ENCODE measurements at places on chromosomes 12 and 14.
A peak's percentile ranks its signal among the peaks of the same experiment; 100 is the strongest.

DNA sequence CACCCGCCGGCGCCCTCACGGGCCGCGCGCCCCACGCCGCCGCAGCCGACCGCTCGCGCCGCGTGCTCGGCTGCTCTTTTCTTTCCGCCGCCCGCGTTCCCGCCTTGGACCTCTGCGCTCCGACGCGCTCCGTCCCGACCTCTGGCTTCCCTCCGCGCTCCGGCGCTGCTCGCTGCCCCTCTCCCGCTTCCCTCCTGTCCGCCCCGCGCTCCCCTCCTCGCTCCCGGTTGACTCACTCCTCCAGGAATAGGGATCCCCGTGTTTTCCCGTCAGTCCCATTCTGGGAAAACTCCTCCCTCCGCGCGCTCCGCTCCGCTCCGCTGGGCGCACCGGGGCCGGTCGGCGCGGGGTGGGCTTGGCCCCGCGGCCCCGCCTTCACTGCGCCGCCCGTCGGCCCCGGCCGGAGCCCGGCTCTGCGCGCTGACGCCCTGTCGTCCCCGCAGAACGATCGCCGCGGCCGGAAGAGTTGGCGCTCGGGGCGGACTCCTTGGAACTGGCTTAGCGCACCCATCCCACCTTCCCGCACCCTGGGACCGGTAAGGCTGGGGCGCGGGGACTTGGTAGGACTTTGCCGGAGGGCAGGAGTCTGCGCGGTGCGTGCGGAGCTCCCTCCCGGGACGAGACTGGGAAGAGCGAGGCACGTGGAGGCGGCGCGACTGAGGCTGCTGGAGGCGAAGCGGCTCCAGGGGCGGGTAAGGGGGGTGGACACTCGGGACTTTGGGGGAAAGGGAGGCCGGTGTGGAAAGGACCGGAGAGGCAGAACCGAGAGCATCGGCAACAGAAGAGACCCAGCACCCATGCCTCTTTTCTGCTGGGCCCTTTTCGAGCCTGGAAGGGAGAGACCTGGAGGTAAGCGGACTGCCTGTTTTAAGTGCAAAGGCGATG is 550 bp downstream of the TEAD4 start:
- peak; percentile 73 for DNase-seq

- no peak for DNase-seq
Measured at GRCh38 chr14:66005900-66006434, 480.2 kb upstream of the CCDC196 start.

DNA sequence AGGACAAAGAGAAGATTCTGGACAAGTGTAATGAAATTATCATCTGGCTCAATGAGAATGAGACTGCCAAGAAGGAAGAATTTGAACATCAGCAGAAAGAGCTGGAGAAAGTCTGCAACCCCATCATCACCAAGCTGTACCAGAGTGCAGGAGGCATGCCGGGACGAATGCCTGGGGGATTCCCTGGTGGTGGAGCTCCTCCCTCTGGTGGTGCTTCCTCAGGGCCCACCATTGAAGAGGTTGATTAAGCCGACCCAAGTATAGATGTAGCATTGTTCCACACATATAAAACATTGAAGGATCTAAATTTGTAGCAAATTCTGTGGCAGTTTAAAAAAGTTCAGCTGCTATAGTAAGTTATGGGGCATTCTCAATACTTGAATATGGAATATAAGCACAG is 174.3 kb upstream of the CCND2 start:
- DNase-seq: no peak

GRCh38 chr14:101579372-101580080 is 18.2 kb downstream of the DIO3 start:
- DNase-seq: no peak

- no peak for DNase-seq
Measured at GRCh38 chr14:28651148-28651547, 115.4 kb upstream of the FOXG1 start.

GRCh38 chr14:77508249-77508648 is 9.6 kb upstream of the ISM2 start:
- DNase-seq: no peak

GRCh38 chr12:125263385-125263784 is 198.2 kb downstream of the AACS start:
- DNase-seq: no peak

DNA sequence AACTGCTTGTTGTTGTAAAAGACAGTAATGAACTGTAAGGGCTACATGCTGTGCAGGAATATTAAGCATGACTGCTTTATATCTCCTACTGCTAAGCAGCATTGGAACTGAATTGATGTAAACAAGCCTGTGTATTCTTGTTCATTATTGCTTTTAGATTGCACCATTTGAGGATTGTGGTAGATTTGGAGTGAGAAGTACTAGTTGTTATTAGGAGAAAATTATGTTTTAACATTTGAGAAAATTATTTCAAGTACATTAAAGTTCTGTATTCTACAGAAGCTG is 212.7 kb downstream of the ERC1 start:
- DNase-seq: no peak

DNA sequence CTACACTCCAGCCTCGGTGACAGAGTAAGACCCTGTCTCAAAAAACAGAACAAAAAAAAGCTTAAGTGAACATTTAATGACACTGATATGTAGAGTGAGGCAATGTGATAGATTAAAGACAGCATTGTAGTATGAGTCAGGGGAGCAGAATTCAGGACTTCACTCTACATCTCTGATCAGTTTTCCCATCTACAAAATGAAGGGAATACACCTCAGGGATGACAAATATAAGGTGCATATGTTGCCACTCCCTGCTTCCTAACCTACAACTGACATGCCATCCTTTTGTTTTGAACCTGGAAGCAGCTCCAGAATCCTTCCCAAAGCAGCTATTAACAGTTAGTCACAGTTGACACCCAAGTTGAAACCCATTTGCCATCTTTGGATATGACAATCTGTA is 30.9 kb upstream of the STRN3 start:
- DNase-seq: no peak

GRCh38 chr12:105223352-105223845 is 12.6 kb downstream of the APPL2 start:
- no peak for DNase-seq

GRCh38 chr12:118166946-118167345 is 31.0 kb downstream of the PEBP1 start:
- no peak for DNase-seq

- DNase-seq: peak; percentile 75
Measured at GRCh38 chr12:113359133-113359938, 949 bp downstream of the PLBD2 start.

DNA sequence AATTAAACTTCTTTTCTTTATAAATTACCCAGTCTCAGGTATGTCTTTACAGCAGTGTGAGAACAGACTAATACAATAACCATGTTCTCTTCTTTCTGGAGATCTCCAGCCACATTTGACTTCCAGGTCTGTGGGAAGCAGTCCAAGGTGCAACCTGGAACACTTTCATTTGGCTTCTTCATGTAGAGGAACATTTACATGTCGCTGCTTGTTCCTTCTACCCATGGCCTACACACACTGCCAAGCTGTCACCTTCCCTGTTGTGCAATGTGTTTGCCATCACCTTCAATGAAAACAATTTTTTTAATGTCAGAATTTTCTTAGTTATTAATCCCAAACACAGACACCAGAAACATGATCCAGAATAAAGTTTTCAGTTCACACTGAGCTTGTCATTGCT is 104.7 kb downstream of the PRKCH start:
- DNase-seq: no peak

GRCh38 chr14:55160989-55161388 is 30.4 kb downstream of the DLGAP5 start:
- DNase-seq: no peak

Measured in suprapubic skin (tissue), 4 donors.